ENCODE measurements at places on chromosomes 3 and 15. TPM values are rescaled to one million over a fixed set of nuclear protein-coding genes. Genes with fewer than 3 reads are reported as not detected.

DNA sequence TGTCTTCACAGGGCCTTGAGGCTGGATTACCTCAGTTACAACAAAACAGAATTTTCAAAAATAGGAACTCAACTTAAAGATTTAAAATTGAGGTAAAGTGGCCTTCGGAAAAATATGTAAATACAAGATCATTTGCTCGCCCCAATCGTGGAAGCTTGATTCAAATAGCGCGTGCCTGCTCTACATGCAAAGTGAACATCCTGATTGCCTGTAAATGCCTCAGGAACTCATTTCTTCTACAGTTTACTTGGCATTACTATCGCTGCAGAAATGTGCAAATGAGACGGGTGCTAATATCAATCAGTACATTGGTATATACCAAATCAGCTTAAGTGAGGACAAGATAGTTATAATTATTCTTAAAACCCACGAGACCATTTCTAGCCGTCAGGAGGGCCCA, 159.2 kb downstream of the XXYLT1 start:
- no peak for DNase-seq
- no peaks in the 10 kb centered on the region for H3K4me1 ChIP-seq
- H3K27ac ChIP-seq: no peak overlapping the region
- H3K27me3 ChIP-seq: no peaks in the 10 kb centered on the region

- peak; percentile 8 for DNase-seq
- peaks cover 40% of the 10 kb centered on the region for H3K4me1 ChIP-seq
- peak overlapping the region; percentile 97 for H3K4me3 ChIP-seq
- H3K36me3 ChIP-seq: no peaks in the 10 kb centered on the region
- H3K27me3 ChIP-seq: no peaks in the 10 kb centered on the region
Measured at GRCh38 chr3:105868431-105868741, 426 bp downstream of the CBLB start.

DNA sequence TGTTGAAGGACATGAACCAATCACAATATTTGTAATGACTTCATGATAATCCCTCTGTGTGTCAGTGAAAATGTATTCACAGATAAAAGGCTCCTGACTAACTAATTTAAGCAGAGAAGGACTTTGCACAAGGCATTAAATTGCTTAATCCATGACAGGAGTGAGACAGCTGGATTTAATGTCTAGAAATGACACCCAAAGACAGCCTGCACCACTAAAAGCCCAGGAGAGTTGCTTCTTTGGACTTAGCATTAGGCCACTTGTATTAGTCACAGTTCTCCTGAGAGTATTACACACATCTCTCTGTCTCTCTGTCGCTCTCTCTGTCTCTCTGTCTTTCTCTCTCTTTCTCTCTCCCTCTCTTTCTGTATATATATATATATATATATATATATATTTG, 180.4 kb downstream of the GOLGA8K start:
- H3K27me3 ChIP-seq: no peaks in the 10 kb centered on the region
- H3K27ac ChIP-seq: no peak overlapping the region
- no peaks in the 10 kb centered on the region for H3K4me1 ChIP-seq

DNA sequence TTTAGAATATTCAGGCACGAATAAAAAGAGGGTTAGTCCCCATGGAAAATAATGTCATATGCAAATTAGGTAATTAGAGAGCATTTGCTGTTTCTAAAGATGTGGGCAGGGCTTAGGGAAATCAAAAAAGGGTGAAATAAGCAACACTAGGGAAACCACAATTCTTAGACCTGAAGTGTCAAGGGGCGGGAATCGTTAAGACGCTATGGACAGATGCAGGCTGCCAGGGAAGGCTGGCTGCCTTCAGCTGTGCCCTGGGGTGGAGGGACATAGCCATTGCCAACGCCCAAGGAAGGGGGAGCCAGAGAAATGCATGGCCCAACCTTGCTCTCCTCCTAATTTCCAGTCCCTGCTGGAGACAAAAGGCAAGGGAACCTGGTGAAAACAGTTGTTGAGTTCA, 141.7 kb upstream of the PROK2 start:
- H3K27me3 ChIP-seq: no peaks in the 10 kb centered on the region
- H3K27ac ChIP-seq: no peak overlapping the region
- H3K4me1 ChIP-seq: no peaks in the 10 kb centered on the region

Gene UNC13C
- 4.2 TPM for total RNA-seq

Gene CHRM5
- total RNA-seq: not detected
